ENCODE measurements at places on chromosomes 13 and 19. TPM values are rescaled to one million over a fixed set of nuclear protein-coding genes. Genes with fewer than 3 reads are reported as not detected.

DNA sequence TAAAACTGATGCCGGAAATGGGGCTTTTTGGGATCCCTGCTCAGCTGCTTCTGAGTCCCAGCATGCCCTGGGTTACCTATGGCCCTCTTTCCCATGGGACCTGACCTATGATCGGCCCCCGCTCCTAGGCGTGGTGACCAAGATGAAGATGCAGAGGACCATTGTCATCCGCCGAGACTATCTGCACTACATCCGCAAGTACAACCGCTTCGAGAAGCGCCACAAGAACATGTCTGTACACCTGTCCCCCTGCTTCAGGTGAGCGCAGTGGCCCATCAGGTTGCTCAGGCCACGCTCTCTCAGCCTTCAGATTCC is 1.5 kb downstream of the RPS11 start:
- DNase-seq = no peak

DNA sequence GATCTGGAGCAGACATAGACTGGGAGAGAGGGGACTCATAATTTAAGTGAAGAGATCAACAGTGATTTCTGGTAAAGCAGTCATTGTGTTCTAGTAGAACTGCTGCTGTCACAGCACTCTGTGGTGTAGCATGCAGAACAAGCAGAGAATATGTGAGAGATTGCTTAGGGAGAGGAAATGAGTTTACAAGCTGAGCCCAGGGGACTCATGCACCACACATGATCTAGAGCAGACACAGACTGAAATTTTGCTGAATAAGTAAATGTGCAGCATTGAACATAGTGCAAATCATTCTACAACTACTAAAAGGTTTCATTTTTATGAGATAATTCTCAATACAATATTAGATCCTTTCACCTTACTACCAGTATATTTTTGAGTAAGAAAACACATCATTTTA is 125.7 kb downstream of the MYO16 start:
- no peak for DNase-seq

GRCh38 chr13:61013796-61014195 is 401.9 kb downstream of the PCDH20 start:
- no peak for DNase-seq

ZNF440 gene
- total RNA-seq = 4.2 TPM

GRCh38 chr13:43156916-43157315 is 133.5 kb downstream of the DNAJC15 start:
- DNase-seq = no peak

DNA sequence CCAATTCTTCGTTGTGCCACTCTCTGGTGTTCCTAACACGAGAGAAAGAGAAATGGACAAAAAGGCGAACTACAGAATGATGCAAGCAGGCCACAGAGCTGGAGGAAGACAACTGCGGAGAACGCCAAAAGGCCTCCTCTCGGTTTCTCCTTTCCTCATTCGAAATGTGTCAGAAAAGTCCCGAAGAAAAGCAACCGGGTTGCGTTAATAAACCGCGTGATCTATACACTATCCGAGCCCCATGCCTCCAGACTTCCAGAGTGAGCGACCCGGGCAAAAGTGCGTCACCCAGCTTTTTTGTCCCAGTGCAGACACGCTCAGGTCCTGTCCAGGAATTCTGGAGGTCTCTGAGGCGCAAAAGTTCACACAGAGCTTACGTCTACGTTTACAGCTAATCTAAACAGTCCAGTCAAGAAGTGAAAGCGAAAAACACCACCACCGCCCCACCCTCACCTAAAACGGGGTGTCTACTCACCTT is 413 bp downstream of the N4BP2L2 start:
- DNase-seq = peak; percentile 76

- no peak for DNase-seq
Observed at GRCh38 chr13:94678845-94679244, 33.5 kb downstream of the SOX21 start.

DNA sequence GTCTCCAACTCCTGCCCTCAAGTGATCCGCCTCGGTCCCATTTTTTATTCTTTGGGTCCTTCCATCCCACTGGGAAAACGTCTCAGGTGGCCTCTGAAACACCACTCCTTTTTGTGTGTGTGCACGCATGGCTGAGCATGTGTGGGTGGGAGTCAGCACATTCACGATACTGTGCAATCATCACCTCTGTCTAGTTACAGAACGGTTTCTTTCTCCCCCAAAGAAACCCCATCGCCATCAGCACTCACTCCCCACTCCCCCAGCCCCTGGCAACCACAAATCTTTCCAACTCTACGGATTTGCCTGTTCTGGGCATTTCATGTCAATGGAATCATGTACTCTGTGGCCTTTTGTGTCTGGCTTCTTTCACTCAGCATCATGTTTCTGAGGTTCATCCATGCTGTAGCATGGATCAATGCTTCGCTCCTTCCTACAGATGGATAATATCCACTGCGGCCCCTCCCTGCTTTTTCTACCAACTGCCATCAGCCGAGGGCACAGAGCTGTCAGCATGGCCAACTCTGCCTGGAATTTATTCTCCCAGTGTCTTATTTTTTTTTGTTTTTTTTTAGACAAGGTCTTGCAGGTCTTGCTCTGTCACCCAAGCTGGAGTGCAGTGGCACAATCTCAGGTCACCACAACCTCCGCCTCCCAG is 9.7 kb downstream of the F2RL3 start:
- no peak for DNase-seq

- DNase-seq = no peak
Observed at GRCh38 chr19:15426485-15427349, 7.9 kb upstream of the AKAP8L start.

CYP4F8 gene
- not detected for total RNA-seq

ZNF729 gene
- total RNA-seq = not detected

- DNase-seq = peak; percentile 41
Observed at GRCh38 chr13:29454931-29455481, 140.5 kb downstream of the SLC7A1 start.

DNA sequence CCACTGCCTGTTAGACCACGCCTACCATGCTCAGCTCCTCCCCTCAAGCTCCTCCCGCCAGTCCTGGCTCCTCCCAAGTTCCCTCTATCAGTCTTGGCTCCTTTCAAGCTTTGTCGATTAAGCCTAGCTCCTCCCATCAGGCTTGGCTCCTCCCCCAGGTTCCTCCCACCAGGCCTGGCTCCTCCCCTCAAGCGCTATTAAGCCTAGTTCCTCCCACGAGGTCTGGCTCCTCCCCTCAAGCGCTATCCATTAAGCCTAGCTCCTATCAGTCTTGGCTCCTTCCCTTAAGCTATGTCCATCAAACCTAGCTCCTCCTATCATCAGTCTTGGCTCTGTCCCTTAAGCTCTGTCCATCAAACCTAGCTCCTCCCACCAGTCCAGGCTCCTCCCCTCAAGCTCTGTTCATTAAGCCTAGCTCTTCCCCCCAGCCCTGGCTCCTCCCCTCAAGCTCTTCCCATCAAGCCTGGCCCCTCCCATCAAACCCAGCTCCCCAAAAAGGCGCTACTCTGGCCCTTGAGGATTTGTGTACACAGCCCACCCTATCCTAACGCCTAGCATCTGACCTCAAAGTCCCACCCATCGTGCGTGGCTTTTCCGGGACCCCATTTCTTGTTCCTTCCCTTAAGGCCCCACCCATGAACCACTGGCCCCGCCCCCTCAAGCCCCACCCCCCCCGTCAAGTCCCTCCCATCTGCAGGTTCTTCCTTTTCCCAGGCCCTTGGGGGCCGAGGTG is 10.0 kb downstream of the CAMSAP3 start:
- peak; percentile 19 for DNase-seq

CEACAM7 gene
- not detected for total RNA-seq

- DNase-seq = no peak
Observed at GRCh38 chr13:40878321-40878720, 88.9 kb downstream of the SLC25A15 start.

DNA sequence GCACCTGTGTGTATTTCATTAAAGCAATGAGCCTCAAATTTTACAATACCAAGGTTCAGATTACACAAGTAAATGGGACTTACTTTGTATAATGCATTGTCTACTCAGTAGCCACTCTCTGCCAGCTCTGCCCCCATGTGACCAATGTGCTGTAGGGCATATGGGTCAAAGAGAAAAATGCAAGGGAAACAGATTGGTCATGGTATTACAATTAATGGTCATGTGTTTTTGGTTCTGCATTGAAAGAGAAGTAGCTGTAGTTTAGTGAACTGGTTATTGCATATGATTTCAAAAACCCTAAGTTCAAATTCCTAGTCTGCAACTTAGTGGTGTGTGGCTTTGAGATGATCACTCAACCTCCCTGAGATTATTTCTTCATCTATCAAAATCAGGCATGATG is 545.4 kb downstream of the SUCLA2 start:
- DNase-seq = peak; percentile 26

CRX gene
- total RNA-seq = not detected

PCDH8 gene
- total RNA-seq = not detected

DNA sequence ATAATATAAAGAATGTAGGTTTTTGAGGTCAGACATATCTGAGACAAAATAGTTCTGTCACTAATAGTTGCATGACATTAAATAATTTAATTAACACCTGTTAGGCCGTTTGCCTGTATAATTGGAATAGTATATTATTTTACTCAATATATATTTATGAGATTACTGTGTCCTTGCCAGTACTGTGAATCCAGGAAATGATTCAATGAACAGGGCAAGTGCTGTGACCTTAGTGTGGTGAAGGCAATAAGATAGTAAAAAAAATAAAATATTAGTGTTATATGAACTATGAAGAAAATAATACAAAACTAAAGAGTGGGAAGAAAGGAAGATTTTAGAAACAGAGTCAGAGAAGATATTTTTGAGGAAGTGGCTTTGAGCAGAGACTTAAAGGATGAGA is 403.7 kb downstream of the PCDH9 start:
- no peak for DNase-seq

ZNF837 gene
- 2.5 TPM for total RNA-seq

DEDD2 gene
- total RNA-seq = 27.8 TPM

GRCh38 chr19:48623556-48624066 is 4.3 kb downstream of the SPHK2 start:
- DNase-seq = no peak

- no peak for DNase-seq
Observed at GRCh38 chr19:1520203-1520780, 3.6 kb upstream of the PLK5 start.

DLL3 gene
- total RNA-seq = not detected

DNA sequence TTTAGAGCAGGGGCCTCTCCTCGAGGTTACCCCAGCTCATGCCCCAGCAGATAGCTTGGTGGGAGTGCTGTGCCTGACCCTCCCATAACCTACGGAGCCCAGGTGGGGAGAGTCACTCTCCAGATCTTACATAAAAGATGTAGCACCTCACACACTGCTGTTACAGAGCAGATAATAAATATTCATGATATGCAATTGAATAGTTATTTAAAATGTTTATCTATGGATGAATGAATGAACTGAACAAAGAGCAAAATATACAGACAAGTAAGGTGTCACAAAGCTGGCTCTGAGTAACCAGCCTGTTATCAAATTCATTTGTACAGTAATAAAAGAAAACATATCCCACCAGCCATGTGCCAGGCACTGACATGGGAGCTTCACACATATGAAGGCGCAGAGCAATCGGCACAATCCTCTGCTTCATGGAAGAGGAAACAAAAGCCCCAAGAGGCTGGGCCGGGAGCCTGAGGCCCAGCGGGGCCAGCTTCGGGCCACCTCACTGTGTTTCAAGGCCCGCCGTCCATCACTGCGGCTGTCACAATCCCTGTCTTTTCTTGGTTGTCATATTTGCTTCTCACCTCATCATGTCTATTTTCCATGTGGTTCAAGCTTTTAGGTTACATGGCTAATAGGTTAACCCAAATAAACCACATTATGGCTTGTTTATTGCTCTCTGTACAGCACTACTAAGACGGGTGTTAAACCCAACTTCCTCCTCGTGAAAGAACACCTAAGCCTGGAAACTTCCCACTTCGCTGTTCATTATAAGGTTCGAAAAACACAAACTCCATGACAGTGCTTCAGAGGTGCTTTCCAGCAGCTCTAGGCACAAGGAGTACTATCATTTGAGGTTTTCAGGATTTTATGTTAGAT is 78.4 kb downstream of the IRS2 start:
- no peak for DNase-seq

BCKDHA gene
- total RNA-seq = 51.0 TPM

HCN2 gene
- total RNA-seq = 1.8 TPM

- peak; percentile 20 for DNase-seq
Observed at GRCh38 chr19:2449019-2449418, 7.7 kb downstream of the LMNB2 start.

GRCh38 chr19:18855647-18856384 is 24.1 kb downstream of the UPF1 start:
- DNase-seq = no peak

- DNase-seq = no peak
Observed at GRCh38 chr19:31611046-31611877, 262.0 kb upstream of the TSHZ3 start.

PLIN5 gene
- total RNA-seq = not detected

- DNase-seq = peak; percentile 18
Observed at GRCh38 chr13:44280456-44280855, 93.2 kb upstream of the SERP2 start.

DNA sequence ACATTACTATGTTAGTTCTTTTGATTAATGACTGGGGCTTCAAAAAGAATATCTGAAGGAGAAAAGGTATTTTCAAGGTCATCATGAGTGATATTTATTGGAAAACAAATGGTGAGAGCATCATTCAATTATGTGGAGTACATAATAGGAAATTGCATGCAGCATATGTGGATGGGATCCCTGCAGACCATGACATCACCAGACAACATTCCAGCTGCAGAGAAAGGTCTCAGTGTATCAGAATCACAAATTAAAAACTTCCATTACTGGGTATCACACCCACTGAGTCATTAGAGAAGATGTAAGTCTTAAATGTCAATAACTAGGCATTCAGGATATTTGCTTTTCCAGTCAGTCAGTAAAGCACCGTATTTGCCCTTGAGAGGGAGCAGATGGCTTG is 574.4 kb upstream of the SLC10A2 start:
- DNase-seq = no peak

DHDH gene
- not detected for total RNA-seq

GRCh38 chr13:98372876-98373275 is 195.8 kb upstream of the RNF113B start:
- no peak for DNase-seq

RDH8 gene
- 0.97 TPM for total RNA-seq

Data from GM23248 (cell line).